ENCODE measurements at places on chromosomes 5 and 9. TPM values are rescaled to one million over a fixed set of nuclear protein-coding genes. Genes with fewer than 3 reads are reported as not detected.

- H3K4me1 ChIP-seq = peaks cover 35% of the 10 kb centered on the region
- H3K36me3 ChIP-seq = no peaks in the 10 kb centered on the region
- no peak overlapping the region for H3K4me3 ChIP-seq
- no peak overlapping the region for H3K27ac ChIP-seq
- DNase-seq = no peak
These were observed 40.3 kb upstream of the ANKRD55 start for GRCh38 chr5:56273376-56273955.

DNA sequence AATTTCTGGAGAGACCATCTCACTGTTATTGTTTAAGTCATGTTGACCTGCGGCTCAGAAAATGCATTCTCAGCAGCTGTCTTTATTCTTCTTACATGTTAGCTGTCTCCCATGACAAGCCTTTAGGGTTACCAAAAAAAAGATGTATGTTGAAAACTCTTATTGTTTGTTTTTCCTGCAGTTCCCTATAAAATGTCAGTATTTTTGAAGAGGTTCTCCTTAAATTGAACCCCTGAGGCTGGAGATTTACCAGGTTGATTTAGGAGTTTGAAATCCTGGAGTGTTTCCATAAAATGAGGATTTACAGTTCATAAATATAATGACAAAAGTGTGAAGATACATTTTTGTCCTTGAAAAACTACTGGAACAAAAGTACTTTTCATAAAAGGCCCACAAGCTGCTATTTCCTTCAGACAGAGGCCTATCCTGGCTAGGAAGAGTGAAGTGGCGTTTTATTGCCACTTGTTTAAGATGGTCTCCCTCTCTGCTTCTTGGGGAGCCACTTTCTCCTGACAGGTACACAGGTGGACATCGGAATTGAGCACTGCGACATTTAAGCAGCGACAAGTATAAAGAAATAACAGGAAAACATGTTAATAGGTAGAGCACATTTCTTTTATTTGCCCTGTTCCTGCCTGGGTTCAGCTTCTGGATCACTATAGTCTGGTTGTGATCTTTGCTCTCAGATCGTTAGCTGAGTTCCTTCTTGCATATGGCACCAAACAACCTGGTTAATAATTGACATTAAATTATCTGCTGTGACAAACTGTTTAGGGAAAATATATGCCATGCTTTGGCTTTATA lies 344.8 kb upstream of the RPS23 start:
- no peak overlapping the region for H3K27ac ChIP-seq
- DNase-seq = no peak
- no peak overlapping the region for H3K4me3 ChIP-seq
- H3K36me3 ChIP-seq = peaks cover 4% of the 10 kb centered on the region

- no peak for DNase-seq
- H3K27ac ChIP-seq = no peak overlapping the region
- H3K4me1 ChIP-seq = peaks cover 37% of the 10 kb centered on the region
- peaks cover 41% of the 10 kb centered on the region for H3K27me3 ChIP-seq
- H3K36me3 ChIP-seq = no peaks in the 10 kb centered on the region
- H3K4me3 ChIP-seq = peak overlapping the region; percentile 54
These were observed 28.8 kb downstream of the ASS1 start for GRCh38 chr9:130473566-130473965.

- H3K27me3 ChIP-seq = peaks cover 44% of the 10 kb centered on the region
- no peak for DNase-seq
- peaks cover 4% of the 10 kb centered on the region for H3K4me1 ChIP-seq
- H3K36me3 ChIP-seq = no peaks in the 10 kb centered on the region
- no peak overlapping the region for H3K4me3 ChIP-seq
These were observed 3.6 kb upstream of the CPLX2 start for GRCh38 chr5:175867587-175868347.

GRCh38 chr9:132381966-132382541 lies 24.6 kb downstream of the TTF1 start:
- no peak overlapping the region for H3K4me3 ChIP-seq
- H3K36me3 ChIP-seq = peaks cover 2% of the 10 kb centered on the region
- no peak for DNase-seq
- H3K27me3 ChIP-seq = no peaks in the 10 kb centered on the region

- H3K4me1 ChIP-seq = no peaks in the 10 kb centered on the region
- H3K4me3 ChIP-seq = no peak overlapping the region
- H3K27me3 ChIP-seq = no peaks in the 10 kb centered on the region
- no peak for DNase-seq
These were observed 285.0 kb downstream of the DMRT2 start for GRCh38 chr9:1335174-1335573.

- H3K4me1 ChIP-seq = no peaks in the 10 kb centered on the region
- DNase-seq = no peak
- no peaks in the 10 kb centered on the region for H3K27me3 ChIP-seq
- no peaks in the 10 kb centered on the region for H3K36me3 ChIP-seq
- no peak overlapping the region for H3K27ac ChIP-seq
These were observed 336.9 kb upstream of the PDE4D start for GRCh38 chr5:60230456-60230855.

GRCh38 chr9:110143950-110144545 lies 63.9 kb downstream of the C9orf152 start:
- H3K4me3 ChIP-seq = no peak overlapping the region
- H3K36me3 ChIP-seq = peaks cover 19% of the 10 kb centered on the region
- H3K4me1 ChIP-seq = peaks cover 52% of the 10 kb centered on the region
- no peak for DNase-seq

DNA sequence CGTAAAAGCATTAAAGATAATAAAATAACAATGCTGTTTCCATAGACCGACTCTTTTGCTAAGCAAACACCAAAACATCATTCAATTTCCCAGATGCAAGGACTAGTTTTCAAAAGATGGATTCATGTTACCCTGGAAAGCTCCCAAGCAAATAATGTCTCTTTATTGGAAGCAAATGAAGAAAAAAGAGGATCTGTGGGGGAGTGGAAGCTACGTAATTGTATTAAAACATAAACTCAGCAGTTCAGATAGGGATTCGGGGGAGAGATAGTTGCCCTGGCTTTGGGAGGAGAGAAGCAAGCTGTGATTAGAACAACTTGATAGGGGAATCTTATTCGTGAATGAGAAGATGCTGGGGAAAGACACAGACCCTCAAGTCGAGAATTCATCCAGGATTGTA lies 491.0 kb upstream of the CLINT1 start:
- no peak overlapping the region for H3K27ac ChIP-seq
- H3K4me1 ChIP-seq = peaks cover 4% of the 10 kb centered on the region
- no peaks in the 10 kb centered on the region for H3K27me3 ChIP-seq
- no peak for DNase-seq

- H3K4me3 ChIP-seq = no peak overlapping the region
- peaks cover 26% of the 10 kb centered on the region for H3K4me1 ChIP-seq
- H3K27ac ChIP-seq = no peak overlapping the region
- DNase-seq = no peak
These were observed 91.9 kb downstream of the FEM1C start for GRCh38 chr5:115452536-115453235.

GRCh38 chr5:11622785-11623184 lies 281.5 kb downstream of the CTNND2 start:
- H3K4me1 ChIP-seq = no peaks in the 10 kb centered on the region
- H3K27ac ChIP-seq = no peak overlapping the region
- H3K4me3 ChIP-seq = no peak overlapping the region
- no peaks in the 10 kb centered on the region for H3K27me3 ChIP-seq
- no peak for DNase-seq

DNA sequence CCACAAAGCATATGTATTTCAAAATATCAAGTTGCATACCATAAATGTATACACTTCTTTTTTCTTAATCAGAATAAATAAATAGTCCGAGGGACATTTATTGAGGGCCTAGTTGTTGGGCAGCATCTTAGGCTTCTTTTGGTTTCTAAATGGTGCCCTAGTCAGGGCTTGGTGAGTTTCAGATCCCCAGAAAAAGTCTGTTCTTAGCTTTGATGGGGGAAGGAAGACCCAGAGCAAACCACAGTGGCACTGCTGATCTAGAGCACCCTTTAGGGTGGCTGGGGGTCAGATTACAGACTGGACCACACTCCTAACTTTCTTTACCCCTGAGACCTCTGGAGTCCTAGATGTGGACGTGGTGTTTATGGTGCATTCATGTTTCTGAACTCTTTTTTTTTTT lies 97.8 kb downstream of the C9orf152 start:
- H3K4me1 ChIP-seq = peaks cover 72% of the 10 kb centered on the region
- no peak overlapping the region for H3K27ac ChIP-seq
- no peak for DNase-seq
- no peak overlapping the region for H3K4me3 ChIP-seq
- H3K36me3 ChIP-seq = no peaks in the 10 kb centered on the region

- H3K36me3 ChIP-seq = no peaks in the 10 kb centered on the region
- H3K4me3 ChIP-seq = no peak overlapping the region
- no peaks in the 10 kb centered on the region for H3K27me3 ChIP-seq
- no peaks in the 10 kb centered on the region for H3K4me1 ChIP-seq
These were observed 393.6 kb upstream of the IZUMO3 start for GRCh38 chr9:24939109-24939850.

DNA sequence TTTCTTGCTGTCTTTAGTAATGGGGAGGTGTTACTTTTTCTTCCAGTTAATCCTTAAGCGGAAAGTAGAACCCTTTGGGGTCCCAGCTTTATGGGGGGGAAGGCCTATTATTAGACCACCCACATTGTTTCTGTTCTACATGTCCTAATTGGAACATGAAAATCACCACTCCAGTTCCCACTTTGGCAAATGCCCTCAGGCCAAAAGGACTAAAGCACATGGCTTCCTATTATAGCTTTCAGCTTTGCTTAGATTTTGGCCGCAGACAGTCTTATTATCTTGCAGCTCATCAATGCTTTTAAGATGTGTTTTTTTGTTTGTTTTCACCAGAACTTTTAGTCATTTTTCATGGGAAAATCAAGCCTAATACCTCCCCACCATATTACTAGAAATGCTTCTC lies 296.8 kb upstream of the ANKH start:
- no peaks in the 10 kb centered on the region for H3K4me1 ChIP-seq
- H3K36me3 ChIP-seq = no peaks in the 10 kb centered on the region
- no peak for DNase-seq
- H3K4me3 ChIP-seq = no peak overlapping the region
- H3K27ac ChIP-seq = no peak overlapping the region

DNA sequence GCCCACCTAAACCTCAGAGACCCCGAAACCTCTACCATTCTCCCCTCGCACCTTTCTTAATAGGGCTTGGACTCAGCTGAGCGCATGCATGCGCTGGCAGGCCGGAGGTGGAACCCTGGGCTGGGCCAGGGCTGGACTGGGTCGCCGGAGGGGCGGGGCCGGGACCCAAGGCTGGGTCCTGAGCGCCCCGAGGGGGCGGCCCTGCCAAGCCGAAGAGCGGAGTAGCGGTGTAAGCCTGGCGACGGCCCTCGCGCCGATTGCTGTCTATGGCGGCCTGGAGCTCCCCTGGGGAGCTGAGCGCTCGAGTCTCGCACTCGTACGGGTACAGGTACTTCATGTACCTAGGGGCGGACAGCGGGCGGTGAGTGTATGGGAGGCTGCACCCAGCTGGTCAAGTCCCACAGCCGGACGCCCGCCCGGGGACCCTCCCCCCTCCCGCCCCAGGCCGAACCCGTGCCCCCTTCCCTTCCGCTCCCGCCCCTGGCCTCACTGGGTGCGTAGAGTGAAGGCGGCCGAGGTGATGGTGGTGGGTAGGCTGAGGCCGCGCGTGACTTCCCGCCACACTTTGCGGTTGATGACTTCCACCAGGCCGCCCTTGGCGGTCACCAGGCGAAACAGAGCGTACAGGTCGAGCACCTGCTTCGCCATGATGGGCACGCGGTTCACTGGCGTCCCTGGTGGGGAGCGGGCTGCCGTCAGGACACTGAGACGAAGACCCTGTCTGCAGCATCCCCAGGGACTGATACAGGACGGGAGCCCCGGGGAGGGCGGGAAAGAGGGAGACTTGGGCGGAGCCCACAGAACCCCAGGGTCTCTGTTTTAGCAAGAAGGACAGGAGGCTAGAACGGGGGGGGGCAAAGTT lies 3.3 kb upstream of the DCTN3 start:
- no peaks in the 10 kb centered on the region for H3K36me3 ChIP-seq
- H3K4me3 ChIP-seq = peak overlapping the region; percentile 78
- H3K27me3 ChIP-seq = peaks cover 50% of the 10 kb centered on the region
- H3K27ac ChIP-seq = no peak overlapping the region
- no peak for DNase-seq

DNA sequence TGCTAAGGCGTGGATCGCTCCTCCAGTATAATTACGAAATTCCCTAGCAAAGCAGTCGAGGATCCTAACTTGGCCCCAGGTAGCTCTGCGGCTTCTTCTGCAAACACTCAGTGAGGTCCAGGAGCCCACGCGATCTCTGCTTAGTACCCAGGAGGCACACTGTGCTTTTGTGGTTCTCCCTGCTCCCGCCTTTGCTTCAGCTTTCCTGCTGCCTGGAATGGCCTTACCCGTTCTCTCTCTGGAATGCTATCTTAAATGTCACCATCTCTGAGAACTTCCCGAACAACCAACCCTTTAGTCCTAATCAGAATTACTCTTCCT lies 639 bp downstream of the INVS start:
- peak overlapping the region; percentile 83 for H3K27ac ChIP-seq
- H3K4me3 ChIP-seq = peak overlapping the region; percentile 100
- no peaks in the 10 kb centered on the region for H3K27me3 ChIP-seq
- peak; percentile 6 for DNase-seq
- H3K4me1 ChIP-seq = peaks cover 30% of the 10 kb centered on the region
- H3K36me3 ChIP-seq = no peaks in the 10 kb centered on the region

DNA sequence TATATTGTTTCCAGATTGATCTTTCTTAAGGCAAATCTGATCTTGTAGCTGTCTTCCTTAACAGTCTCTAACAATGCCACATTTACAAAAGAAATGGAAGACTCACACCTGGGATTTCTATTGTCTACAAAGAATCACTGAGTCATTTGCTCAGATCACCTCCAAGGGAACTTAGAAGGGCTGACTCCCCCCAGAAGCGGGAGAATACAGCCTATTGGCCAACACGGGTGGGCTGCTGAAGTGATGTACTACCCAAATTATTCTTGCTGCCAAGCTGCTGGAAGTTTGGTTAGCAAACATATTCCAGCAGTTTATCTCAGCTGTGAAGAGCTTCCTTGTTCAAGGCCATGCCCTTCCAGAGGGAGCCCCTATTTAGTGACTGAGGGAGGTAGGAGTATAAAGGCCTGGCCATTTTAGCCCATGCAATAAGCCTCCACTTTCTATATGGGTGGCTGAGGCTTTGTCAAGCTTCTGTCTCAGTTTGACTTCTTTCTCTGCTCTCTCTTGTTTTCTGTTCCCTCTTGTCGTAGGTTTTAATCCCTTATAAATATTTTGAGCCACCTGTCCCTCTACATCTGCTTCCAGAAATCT lies 379.4 kb downstream of the PRR16 start:
- no peak for DNase-seq
- H3K27ac ChIP-seq = no peak overlapping the region

Gene ST8SIA4
- 5.9 TPM for total RNA-seq

Gene SCGB3A2
- not detected for total RNA-seq

Gene MARCHF3
- total RNA-seq = 3.1 TPM

Gene SPATA9
- total RNA-seq = 0.68 TPM

Gene FAM163B
- total RNA-seq = not detected

Gene PCDHGA12
- total RNA-seq = 1.5 TPM

Data from neural crest cell (in vitro differentiated cells).